ENCODE measurements at places on chromosomes 4 and X. TPM values are rescaled to one million over a fixed set of nuclear protein-coding genes. Genes with fewer than 3 reads are reported as not detected.

GRCh38 chr4:14582677-14583076 lies 419.6 kb upstream of the CPEB2 start:
- ATAC-seq: no peak

- no peak for ATAC-seq
Observed at GRCh38 chr4:3413675-3414420, 27.9 kb upstream of the HGFAC start.

- ATAC-seq: no peak
Observed at GRCh38 chr4:79413886-79414285, 5.9 kb upstream of the GK2 start.

DNA sequence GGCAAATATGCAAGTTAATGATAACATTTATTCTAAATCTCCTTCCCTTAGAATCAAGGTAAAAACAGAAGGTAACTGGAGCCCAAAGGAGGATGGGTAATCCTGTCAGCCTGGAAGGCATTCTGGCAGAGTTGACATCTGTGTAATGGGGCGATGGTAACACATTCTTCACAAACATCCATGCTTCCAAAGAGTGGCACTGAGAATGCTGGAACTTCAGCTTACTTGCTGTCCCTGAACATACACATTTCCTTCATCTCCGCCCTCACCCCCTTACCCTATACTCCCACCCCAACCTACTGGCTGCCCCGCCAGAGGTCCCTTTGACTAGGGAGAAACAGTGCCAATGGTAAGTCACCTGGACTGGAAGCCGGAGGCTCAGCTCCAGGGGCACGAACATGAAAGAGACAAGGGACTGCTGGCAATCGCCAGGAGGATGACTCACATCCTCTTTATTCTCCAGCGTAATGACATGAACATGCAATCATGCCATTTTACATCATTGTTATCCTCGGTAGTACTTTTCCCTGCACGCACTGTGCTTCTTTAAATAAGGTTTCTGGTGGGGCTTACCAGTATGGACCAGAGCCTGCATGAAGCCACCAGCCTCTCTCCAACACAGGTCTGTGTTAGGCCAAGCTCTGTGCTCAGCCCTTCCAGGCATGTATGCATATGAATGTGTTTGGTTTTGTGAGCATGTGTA lies 694.2 kb upstream of the TENM3 start:
- no peak for ATAC-seq

DNA sequence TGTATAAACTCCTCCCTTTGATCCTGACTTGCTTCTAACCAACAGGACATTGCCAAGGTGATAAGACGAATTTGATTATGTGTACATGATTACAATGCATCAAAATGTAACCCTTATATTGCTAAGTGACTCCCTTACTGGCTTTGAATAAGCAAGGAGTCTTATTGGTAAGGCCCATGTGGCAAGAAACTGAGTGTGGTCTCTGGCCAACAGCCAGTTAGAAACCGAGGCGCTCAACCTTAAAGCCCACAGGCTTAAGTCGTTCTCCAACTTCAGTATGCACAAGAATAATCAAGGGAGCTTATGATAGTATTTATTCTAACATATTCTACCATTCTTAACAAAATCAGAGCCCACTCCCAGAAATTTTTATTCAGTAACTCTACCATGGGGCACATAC lies 374.2 kb upstream of the F9 start:
- no peak for ATAC-seq

DNA sequence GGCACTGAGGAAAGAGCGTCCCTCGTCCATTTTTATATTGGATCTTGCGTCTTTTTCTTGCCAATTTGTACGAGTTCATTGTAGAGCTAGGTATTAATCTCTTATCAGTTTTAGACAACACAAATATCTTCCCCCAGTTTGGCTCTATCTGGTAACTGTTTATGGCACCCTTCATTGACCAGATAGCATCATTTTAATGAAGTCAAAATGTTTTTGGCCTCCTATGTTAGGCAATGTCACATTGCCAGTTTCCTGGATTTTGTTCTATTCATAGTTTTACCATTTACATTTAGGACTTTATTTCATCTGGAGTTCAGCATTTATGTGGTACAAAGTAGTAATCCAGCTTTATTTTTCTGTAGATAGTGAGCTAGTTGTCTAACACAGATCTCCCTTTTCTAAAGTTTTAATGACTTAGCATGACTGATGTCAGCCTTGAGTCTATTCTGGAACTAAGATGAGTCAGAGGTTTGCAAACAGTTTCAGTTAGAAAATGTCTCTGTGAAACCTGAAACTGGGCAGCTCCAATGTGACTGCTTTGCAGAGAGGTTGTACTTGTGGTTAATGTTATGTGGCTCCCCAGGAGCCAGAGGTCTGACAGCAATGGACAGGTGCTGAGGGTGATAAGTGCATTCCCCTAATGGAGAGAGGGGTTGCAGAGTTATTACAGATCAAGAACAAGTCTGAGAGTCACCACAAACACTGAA lies 5.3 kb upstream of the STBD1 start:
- ATAC-seq: peak; percentile 88

GRCh38 chr4:20512033-20512792 lies 188.0 kb upstream of the PACRGL start:
- ATAC-seq: no peak

CLCN4 gene
- not detected for total RNA-seq

Measured in activated T-helper 17 cell treated with anti-CD3 and anti-CD28 coated beads, Interleukin-2, amount 50 U/mL, for 72 hours (primary cell).